Suprapubic skin (tissue), 4 donors: ENCODE measurements at places on chromosomes 1 and 21. TPM values are rescaled to one million over a fixed set of nuclear protein-coding genes. Genes with fewer than 3 reads are reported as not detected.

The LIN28A gene
- total RNA-seq, result not detected

The FMO2 gene
- total RNA-seq, result 5.4 TPM

The USP24 gene
- total RNA-seq, result 84.0 TPM

The BSND gene
- total RNA-seq, result not detected

The DYNLT4 gene
- not detected for total RNA-seq

The COL24A1 gene
- 0.34 TPM for total RNA-seq

The SLC45A3 gene
- 2.5 TPM for total RNA-seq

The ACTL8 gene
- total RNA-seq, result not detected

The PTGS2 gene
- 7.1 TPM for total RNA-seq

The HECTD3 gene
- 37.8 TPM for total RNA-seq

The MMEL1 gene
- not detected for total RNA-seq

The SNAPIN gene
- total RNA-seq, result 41.1 TPM

The CCDC17 gene
- total RNA-seq, result 6.5 TPM

The PI4KB gene
- 66.7 TPM for total RNA-seq

The PCSK9 gene
- total RNA-seq, result 0.34 TPM

The FAM43B gene
- total RNA-seq, result not detected

The TCEA3 gene
- 34.1 TPM for total RNA-seq

The MEGF6 gene
- 120 TPM for total RNA-seq

The TP73 gene
- total RNA-seq, result 24.7 TPM

The TMPRSS3 gene
- not detected for total RNA-seq

The CDK18 gene
- 2.7 TPM for total RNA-seq

The CFHR4 gene
- total RNA-seq, result not detected

The UTS2 gene
- total RNA-seq, result not detected

The SPRR2A gene
- not detected for total RNA-seq

The NFASC gene
- total RNA-seq, result 14.4 TPM

The TAL1 gene
- 0.34 TPM for total RNA-seq

The ERO1B gene
- 2.9 TPM for total RNA-seq

The SERPINC1 gene
- total RNA-seq, result not detected

The CFAP141 gene
- total RNA-seq, result not detected

The TNN gene
- 0.42 TPM for total RNA-seq

The RNF207 gene
- total RNA-seq, result 9.8 TPM

The ELK4 gene
- 49.8 TPM for total RNA-seq

The SV2A gene
- 0.81 TPM for total RNA-seq

The ATP8B2 gene
- 34.4 TPM for total RNA-seq

The RYR2 gene
- 0.56 TPM for total RNA-seq

The PTAFR gene
- 6.3 TPM for total RNA-seq

The ZMYND12 gene
- total RNA-seq, result 3.0 TPM

The WDR64 gene
- total RNA-seq, result not detected

The PTPN7 gene
- total RNA-seq, result 2.7 TPM

The DENND1B gene
- total RNA-seq, result 10.1 TPM

The ELAVL4 gene
- total RNA-seq, result not detected

The DENND2D gene
- 30.3 TPM for total RNA-seq

The ZMPSTE24 gene
- 33.4 TPM for total RNA-seq

The TMEM125 gene
- total RNA-seq, result 27.1 TPM

The ETNK2 gene
- total RNA-seq, result 40.7 TPM

The PBX1 gene
- total RNA-seq, result 15.2 TPM

The S100A10 gene
- total RNA-seq, result 176 TPM

The ANKRD35 gene
- total RNA-seq, result 37.0 TPM

The CHAF1B gene
- 2.3 TPM for total RNA-seq

The ZNF683 gene
- total RNA-seq, result not detected
